ENCODE measurements at places on chromosomes 6 and 20.

GRCh38 chr20:57398231-57398821, 7.1 kb downstream of the RBM38 start:
- DNase-seq: peak; percentile 93

- no peak for DNase-seq
Measured at GRCh38 chr6:49892280-49892679, 25.9 kb upstream of the CRISP1 start.

GRCh38 chr20:38226553-38226952, 34.0 kb downstream of the KIAA1755 start:
- DNase-seq: no peak

DNA sequence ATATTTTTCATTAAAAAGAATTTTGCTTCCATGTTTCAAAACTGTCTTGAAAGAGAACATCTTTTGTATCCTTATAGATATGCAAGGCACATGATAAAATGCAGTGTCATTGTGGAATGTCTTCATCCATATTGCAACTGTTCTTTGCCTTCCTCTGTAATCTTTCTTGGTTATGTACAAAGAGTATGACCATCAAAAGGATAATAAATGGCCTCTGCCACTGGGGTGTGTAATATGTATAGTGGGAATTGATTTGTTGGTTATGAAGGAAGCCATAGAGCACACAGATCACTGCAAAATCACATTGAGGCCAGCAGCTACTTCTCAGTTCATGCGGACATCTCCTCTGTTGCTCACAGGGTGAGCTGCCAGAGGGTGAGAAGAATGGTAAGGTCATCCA, 703.5 kb downstream of the TFAP2A start:
- no peak for DNase-seq

GRCh38 chr20:61886721-61887595, 178.7 kb downstream of the TAF4 start:
- DNase-seq: peak; percentile 58

- no peak for DNase-seq
Measured at GRCh38 chr6:37926661-37927060, 107.1 kb downstream of the ZFAND3 start.

- DNase-seq: peak; percentile 39
Measured at GRCh38 chr20:57473246-57474048, 51.5 kb downstream of the CTCFL start.

DNA sequence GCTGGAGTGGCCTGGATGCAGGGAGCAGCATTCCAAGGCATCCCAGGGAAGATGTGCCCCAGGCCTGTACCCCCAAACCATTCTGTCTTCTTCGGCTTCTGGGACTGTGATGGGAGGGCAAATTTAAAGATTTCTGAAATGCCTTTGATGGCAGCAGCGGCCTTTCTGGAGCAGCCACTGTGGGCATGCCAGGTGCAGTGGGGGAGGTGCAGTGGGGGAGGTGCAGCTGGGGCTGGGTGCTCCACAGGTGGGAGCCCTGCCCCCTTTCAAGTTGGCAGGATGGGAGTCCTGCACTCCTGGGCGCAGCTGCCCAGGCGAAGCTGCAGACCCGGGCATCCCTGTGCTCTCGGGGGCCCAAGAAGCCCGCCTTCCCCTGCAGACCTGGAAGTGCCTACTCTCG, 293.5 kb upstream of the MOCS1 start:
- no peak for DNase-seq

DNA sequence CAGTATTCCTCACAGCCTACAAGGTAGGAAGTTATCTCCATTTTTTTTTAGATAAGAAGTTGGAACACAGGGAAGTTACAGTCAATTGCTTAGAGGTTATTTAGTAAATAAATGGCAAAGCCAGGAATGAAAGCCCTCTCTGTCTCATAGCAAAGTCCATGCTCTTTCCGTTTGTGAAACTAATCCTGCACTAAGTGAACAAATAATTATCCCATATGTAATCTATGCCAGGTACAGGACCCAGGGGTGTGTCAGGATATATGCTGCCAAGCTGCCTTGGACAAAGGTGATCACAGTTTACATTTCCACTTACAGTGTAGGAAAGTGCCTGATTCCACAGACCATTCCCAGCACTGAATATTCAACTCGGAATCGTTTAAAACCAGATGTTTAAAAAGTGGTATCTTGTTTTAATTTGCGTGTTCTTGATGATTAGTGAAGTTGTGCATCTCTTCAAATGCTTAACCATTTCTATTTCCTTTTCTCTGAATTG, 13.6 kb upstream of the GMDS start:
- DNase-seq: no peak

GRCh38 chr20:62211216-62211615, 8.9 kb downstream of the HRH3 start:
- no peak for DNase-seq

- DNase-seq: no peak
Measured at GRCh38 chr6:52403627-52404026, 16.5 kb upstream of the EFHC1 start.

- no peak for DNase-seq
Measured at GRCh38 chr6:100177956-100178355, 183.9 kb upstream of the MCHR2 start.

- DNase-seq: no peak
Measured at GRCh38 chr20:15784020-15784419, 789.2 kb downstream of the KIF16B start.

GRCh38 chr6:43833223-43833995, 63.4 kb downstream of the VEGFA start:
- no peak for DNase-seq

- DNase-seq: peak; percentile 92
Measured at GRCh38 chr20:50957798-50958614, at the start of gene DPM1. Gene DPM1 (minus strand): TSS chr20:50958532. CDS start chr20:50958523, 9 bp downstream.

- DNase-seq: no peak
Measured at GRCh38 chr6:101783287-101783686, 389.8 kb downstream of the GRIK2 start.

- no peak for DNase-seq
Measured at GRCh38 chr6:156698239-156699016, 78.8 kb upstream of the ARID1B start.

- no peak for DNase-seq
Measured at GRCh38 chr6:135944120-135944519, 92.6 kb downstream of the PDE7B start.
